Cardiac muscle cell (in vitro differentiated cells and primary cell): ENCODE measurements at places on chromosomes 3 and 15.

GRCh38 chr15:68815598-68815997 lies 5.1 kb downstream of the ANP32A start:
- no peak for DNase-seq

- no peak for DNase-seq
Measured at GRCh38 chr3:24318677-24319287, 175.9 kb downstream of the THRB start.

DNA sequence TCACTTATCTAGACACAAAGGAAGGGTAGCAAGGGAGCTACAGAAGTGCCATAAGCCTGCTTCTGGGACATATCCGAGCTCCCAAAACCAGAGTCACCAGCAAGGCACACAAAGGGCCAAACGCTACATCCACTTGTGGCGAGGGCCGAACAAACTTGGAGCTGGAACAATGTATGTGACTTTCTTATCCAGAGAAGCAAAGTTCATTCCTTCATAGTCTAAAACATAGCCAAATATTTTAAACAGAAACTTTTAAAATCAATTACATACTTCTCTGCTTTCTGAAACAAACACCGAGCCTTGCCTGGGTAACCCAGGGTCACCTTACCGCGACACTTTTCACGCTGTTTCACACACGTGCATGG lies 15.9 kb downstream of the ZXDC start:
- DNase-seq = no peak

DNA sequence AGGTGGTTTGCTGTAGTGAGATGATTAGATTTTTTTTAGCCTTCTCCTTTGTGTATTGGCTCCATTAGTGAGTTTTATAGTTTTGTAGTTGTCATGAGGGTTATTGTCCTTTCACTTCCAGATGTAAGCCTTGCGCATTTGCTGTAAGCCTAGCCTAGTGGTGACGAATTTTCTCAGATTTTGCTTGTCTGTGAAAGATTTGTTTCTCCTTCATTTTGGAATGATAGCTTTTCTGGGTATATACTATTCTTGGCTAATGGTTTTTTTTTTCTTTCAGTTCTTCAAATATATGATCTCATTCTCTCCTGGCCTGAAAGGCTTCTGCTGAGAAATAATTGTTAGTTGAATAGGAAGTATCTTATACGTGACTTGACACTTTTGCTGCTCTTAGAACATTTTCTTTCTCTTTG lies 166.5 kb upstream of the THRB start:
- DNase-seq = no peak

- DNase-seq = no peak
Measured at GRCh38 chr3:100274361-100274760, 13.6 kb downstream of the TBC1D23 start.

- DNase-seq = no peak
Measured at GRCh38 chr3:98483626-98484025, 13.9 kb upstream of the OR5K2 start.

- no peak for DNase-seq
Measured at GRCh38 chr3:105399611-105400010, 32.9 kb downstream of the ALCAM start.

- peak; percentile 96 for DNase-seq
Measured at GRCh38 chr3:10594915-10595314, 89.5 kb upstream of the ATP2B2 start.

- no peak for DNase-seq
Measured at GRCh38 chr3:41690766-41691563, 270.9 kb downstream of the ULK4 start.

- no peak for DNase-seq
Measured at GRCh38 chr3:35705904-35706303, 66.6 kb downstream of the ARPP21 start.

DNA sequence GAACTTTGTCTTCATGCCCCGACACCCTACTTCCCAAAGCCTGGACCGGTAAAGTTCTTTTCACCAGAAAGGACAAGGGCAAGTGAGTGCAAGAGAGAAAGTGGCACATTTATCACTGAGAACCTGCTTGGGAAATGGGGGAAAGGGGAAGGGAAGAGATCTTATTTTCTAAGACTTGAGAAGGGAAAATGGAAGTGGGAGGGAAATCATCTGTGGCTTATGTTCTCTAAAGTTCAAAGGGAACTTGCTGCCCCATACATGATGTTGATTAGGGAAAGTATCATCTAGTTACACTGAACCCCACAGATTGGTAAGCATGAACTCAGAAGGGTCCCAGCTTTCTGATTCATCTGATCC lies 199.5 kb upstream of the LPP start:
- no peak for DNase-seq

- DNase-seq = no peak
Measured at GRCh38 chr3:61780455-61781228, 219.3 kb downstream of the PTPRG start.

GRCh38 chr15:33636958-33637357 lies 326.2 kb downstream of the RYR3 start:
- DNase-seq = no peak

GRCh38 chr15:93493172-93493571 lies 404.2 kb upstream of the RGMA start:
- DNase-seq = no peak

GRCh38 chr15:50803479-50804180 lies 38.1 kb upstream of the SPPL2A start:
- no peak for DNase-seq

DNA sequence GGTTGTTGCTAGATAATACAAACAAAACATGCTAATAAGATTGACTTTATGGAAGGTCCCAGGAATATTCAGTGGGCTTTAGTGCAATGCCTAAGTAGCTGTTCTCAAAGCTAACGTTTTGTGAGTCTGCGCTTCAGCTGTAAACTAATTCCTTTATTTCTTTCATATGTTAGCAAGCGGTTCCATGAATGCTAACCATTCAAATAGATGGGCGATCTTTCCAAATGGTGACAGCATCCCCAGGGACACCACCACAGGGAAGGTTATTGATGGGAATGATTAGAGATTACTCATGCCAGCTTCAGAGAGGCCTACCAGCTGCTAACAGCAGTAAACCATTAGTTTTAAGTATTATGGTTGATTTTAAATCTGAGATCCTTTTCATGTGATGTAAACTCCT lies 405.7 kb upstream of the MCTP2 start:
- DNase-seq = no peak

DNA sequence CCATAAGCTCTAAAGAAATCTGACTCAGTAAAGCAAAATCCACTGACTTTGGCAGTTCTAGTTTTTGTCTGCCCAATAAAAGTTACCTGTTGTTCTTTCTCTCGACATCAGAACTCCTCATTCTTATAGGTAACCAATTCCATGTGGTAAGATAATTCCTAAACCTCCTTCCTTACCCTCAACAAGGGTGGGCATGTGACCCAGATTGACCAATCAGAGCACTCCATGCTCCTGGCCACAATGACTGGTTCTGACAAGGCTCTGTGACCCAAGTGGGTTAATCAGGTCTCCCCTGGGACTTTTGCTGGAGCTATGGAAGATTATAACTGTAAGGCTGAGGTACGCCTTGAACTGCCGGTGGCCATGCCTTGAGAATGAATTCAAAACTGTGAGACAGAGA lies 31.7 kb downstream of the LINS1 start:
- DNase-seq = peak; percentile 10

DNA sequence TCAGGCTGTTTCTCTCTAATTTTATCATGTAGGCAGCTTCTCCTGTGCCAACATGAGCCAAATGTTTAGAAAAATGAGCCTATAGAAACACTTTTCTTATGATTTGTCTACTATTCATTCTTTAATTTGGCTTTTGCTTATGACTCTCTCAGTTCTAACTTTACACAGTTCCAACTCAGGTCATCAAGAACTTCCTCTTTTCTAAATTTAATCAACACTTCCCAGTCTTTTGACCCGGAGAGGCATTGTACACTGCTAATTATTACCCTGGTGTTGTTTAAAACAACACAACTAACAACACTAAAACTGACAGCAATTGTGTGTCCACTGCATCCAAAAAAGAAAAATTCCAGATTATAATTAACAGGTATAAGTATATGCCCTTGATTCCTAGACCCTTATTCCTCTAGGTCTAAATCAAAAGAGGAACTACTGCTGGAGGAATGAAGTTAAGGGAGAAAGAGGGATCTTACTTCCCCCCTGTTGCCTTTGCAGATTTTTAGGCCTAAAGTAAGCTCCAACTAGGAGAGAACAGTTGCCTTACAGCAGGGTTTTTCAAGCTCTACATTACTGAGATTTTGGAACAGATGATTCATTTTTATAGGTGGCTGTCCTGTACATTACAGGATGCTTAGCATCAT lies 332.2 kb upstream of the GOLIM4 start:
- no peak for DNase-seq

DNA sequence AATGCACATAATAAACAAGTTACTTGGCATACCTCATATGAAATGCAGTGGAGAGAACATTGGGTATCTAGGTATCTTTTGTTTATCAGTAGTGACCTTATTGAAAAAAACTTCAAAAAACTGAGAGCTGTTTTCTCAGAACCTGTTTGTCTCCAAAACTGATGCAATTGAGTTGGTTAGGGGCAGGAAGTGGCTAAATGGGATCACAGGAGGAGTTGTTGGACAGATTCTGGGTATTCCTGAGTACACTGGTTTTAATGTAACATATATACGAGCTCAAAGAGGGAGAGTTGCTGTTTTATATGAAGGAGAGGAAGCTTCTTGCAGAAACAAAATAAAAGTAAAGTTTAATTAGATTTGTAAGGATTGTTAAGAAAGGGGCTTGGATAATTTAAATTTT lies 159.5 kb downstream of the C3orf70 start:
- no peak for DNase-seq

DNA sequence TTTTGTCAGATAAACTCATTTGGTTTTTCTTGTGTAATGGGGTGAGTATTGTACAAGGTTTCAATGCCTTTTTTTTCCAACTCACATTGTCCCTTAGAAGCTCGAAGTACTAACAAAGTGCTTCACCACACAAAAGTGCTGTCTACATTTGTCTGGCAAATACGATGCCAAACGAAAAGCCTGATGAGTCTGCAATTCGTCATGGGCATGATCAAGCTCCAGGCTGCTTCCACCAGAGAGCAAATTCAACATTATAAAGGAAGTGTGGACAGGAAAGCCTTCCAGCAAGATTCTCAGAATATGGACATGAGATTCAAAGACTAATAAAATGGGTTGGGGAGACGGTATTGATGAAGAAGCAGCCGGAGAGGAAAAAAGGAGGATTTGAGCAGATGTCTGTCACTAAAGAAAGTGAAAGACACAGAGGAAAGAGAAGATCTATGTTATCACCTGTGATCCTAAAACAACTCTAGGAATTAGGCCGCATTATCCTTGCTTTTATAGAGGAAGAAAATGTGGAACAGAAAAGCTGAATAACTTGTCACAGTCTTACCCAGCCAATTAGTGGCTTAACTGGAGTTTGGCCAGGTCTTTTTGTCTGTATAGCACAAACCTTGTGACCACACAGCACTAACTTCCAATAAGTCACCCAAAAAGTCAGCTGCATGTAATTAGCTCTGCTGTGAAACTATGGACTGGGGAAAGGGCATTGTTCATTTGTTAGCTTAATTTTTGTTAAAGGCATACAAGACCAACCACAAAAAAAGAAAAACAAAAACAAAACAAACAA lies 494.8 kb downstream of the FHIT start:
- peak; percentile 17 for DNase-seq

DNA sequence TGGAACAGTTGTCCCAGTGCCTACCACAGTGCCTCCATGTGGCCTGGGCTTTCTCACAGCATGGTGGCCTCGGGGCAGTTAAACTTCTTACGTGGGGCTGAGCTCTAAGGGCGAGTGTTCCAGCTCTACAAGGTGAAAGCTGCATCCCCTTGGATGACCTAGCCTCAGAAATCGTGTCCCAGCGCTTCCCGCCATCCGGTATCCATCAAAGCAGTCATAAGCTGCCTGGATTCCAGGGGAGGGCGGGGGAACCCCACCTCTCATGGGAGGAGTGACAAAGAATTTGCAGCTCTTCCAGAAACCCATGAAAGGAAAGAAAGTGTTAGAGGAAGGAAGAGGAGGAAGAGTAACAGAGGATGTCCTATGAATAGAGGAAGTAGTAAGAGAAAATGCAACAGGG lies 45.8 kb upstream of the CCDC174 start:
- DNase-seq = no peak

DNA sequence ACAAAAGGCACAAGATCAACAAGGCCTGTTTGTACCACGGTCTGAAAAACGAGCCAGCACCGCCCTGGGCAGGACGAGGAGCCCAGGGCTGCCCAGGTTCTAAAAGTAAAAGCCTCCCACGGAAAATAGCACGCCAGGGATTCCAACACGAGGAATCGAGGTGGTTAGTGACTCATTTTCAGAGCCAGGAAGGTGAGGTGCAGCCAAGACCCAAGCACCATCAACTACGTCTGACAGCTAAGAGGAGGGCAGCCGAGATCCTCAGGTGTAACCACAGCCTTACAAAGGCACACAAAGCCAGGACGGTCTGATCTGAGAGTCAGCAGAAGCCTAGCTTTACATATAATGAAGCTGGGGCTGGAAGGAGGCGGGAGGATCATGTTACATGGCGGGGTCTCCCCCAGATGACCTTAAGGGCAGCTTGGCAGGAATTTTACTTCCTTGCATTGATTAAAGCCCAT lies 52.5 kb downstream of the ATP10A start:
- DNase-seq = no peak

- peak; percentile 6 for DNase-seq
Measured at GRCh38 chr15:63288342-63288741, 10.9 kb downstream of the APH1B start.

DNA sequence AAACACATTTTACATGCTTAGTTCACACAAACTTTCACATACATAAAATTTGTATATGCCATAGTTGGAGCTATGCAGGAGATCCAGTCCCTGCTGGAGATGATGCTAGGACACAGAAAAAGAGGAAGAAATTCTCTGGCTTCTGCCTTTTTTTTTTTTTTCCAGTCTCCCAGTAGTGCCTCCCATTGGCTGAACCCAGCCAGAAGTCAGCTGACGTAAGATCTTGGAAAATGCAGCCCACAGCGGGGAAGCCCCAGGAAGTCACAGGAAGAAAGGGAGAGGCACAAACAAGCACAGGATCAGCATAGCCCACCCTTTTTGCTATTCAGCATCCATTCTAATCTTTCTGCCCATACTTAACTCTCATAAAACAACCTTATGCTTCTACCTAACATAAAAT lies 38.5 kb downstream of the SCN11A start:
- no peak for DNase-seq

GRCh38 chr15:74835312-74835823 lies 7.6 kb downstream of the ULK3 start:
- DNase-seq = peak; percentile 57

GRCh38 chr3:190192087-190192486 lies 71.4 kb upstream of the P3H2 start:
- no peak for DNase-seq

DNA sequence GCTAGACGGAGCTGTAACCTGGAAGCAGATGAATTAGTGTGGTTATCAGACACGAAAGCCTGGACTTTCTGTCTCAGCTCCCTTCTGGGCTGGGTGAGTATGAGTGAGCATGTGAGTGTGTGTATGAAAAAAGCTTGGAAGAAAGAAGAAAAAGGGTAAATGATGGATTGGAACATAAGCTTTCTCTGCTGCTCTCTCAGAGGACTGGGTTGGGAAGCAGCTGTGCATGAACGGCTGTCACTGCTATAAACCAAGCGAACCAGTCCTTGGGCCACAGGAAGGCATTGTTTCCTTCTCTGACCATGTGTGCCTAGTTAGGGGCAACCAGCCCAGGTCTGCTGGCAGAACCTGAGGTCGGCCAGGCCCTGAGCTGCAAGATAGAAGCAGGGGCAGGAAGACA lies 37.0 kb downstream of the UMPS start:
- DNase-seq = no peak

GRCh38 chr15:90960298-90961091 lies 5.8 kb downstream of the RCCD1 start:
- no peak for DNase-seq
